ENCODE measurements at places on chromosomes 6 and 20.

DNA sequence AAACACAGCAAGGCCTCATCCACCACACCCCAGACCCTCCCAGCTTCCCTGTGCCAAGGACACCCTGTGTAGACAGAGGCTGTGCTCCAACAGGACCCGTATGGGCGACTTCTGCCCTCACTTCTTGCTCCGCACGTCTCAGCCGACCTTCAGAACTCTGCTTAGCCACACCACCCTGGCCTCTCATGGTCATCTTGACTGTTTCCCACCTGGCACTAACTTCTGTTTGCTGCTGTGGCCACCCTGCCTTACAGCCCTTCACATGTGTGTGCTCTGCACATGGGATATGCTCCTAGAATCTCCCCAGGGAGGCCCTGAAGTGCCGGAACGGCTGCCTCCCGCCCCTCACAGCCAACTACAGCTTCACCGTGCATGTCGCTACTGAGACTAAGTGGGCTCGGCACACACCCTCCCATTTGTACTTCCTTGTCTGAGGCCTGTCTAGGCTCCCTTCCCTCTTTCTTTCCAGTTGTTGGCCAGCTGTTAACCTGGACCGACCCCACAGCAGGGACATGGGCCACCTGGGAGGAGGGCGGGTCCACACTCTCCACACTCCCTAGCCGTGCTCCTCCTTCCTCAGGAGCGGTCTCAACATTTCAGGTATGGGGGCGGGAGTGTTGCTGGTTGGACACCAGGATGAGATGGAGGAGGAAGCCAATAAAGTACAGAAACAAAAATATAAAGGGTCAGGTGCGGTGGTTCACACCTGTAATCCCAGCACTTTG, 69.6 kb downstream of the PYGB start:
- no peak for DNase-seq

DNA sequence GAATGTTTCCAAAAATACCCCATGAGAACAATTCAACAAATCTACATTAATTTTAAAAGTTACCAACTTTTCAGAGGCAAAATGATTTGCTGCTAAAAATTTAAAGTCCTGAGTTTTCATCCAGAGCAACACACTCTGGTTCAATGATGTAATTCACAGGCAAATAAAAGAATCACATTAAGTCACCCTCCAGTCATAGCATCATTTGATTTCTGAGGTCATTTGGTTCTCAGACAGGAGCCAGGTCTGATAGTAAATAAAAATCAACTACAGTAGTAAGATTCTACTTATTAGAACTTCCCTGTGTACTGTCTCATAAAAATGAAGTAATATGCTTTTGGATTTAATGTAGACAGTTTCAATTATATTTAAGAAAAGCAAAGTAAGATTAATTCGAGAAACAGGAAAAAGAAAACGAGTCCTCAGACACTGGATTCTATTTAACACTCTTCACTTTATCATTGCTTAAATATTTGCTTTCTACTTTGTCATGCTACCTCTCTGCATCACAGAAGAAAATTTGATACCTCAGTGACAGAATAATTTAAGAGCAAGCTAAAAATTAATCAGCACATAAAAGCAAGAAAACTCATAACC, 25.8 kb downstream of the MAP7 start:
- no peak for DNase-seq

DNA sequence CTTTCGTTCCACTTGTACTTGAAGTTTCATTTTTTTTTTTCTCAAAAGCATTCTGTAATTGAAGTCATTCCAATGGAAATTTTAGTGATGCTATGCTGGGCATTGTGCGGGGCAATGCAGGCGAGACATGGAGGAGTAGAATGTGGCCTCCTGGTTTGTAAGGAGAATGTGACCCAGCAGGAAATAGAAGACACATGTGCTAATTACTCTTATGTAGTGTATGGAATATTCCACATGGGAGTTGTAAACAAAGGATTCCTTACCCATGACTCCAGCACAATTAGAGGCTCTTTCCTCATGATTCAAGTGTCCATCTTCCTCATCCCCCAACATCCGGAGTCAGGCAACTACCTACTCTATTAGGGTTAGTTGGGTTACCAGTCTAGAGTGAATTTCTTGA, 14.9 kb upstream of the RFPL4B start:
- DNase-seq = no peak

- no peak for DNase-seq
These were observed 135.0 kb downstream of the EPM2A start for GRCh38 chr6:145600299-145600698.

DNA sequence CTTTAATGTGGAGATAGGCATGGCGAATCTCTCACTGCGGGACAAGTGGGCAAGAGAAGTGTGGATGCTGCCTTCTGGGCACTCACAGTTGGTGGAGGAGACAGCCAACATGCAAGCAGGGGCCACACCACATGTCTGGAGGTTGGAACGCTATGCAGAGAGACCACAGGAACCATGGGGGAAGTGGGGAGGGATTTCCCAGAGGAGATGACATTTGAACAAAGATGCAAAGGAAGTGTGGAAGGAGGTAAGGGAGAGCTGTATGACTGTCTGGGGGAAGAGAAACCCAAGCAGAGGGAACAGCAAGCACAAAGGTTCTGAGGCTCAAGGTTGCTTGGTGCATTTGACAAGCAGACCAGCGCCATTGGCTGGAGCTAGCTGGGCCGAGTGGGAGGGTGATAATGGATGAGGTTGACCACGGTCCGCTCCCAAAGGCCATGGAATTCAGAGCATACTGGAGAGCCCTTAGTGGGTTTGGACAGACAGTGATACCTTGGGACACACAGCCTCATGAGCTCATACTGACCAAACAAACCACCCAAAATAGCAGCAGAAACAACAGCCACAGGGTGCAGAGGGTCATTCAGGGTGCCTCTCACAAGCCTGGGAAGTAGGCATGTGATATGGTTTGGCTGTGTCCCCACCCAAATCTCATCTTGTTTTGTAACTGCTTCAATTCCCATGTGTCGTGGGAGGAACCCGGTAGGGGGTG, 7.6 kb upstream of the FAM110A start:
- DNase-seq = no peak

All from NCI-H1436 treated with DMSO at 0.1 percent for 48 hours (cell line).